ACHN (cell line): ENCODE measurements at places on chromosomes 1 and 21.

- DNase-seq = no peak
Measured at GRCh38 chr1:94989911-94990473, 63.1 kb upstream of the CNN3 start.

- DNase-seq = no peak
Measured at GRCh38 chr1:160092366-160093068, 5.9 kb downstream of the IGSF8 start.

GRCh38 chr1:59368008-59368670 lies 71.2 kb downstream of the FGGY start:
- no peak for DNase-seq

DNA sequence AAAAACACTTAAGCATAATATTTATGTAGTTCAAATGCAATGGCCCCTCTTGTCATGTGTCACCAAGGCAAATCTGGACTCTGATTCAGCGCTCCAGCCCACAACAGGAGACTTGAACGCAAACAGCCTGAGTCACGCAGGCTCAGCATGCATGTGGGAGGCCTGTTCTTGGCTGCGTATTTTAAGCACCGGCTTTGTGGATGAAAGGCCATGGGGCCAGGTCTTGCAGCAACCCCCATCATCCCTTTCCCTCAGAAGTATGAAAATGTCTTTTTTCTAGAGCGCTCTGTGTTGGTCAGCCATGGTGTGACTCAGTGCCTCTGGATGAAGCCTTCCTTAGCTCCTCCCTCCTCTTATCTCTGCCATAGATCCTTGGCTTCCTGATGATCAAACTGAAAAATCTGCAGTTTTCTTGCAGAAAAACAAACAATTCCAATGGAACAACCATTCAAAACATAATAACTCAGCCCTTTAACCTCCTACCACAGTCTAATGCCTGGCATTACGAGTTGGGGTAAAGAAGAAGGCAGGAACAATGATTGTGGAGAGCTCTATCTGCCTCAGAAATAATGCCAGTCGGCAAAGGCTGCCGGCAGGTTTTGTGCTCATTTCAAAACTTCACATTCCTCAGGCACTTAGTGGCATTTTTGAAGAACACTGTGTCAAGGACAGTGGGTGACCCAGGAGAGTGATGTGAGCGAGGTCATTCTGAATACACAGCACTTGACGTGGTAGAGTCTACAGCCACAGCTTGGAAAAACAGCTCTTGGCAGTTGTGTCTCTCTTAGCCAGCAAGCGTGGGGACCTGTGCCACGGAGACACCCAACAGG lies 167.5 kb downstream of the CLIC6 start:
- DNase-seq = peak; percentile 84

GRCh38 chr1:18927654-18928272 lies 25.4 kb upstream of the ALDH4A1 start:
- no peak for DNase-seq

GRCh38 chr1:116942344-116942743 lies 32.6 kb downstream of the PTGFRN start:
- DNase-seq = no peak

- DNase-seq = no peak
Measured at GRCh38 chr1:188386666-188387065, 1557.9 kb downstream of the PLA2G4A start.

- no peak for DNase-seq
Measured at GRCh38 chr21:22363504-22363903, 1365.3 kb downstream of the NCAM2 start.

DNA sequence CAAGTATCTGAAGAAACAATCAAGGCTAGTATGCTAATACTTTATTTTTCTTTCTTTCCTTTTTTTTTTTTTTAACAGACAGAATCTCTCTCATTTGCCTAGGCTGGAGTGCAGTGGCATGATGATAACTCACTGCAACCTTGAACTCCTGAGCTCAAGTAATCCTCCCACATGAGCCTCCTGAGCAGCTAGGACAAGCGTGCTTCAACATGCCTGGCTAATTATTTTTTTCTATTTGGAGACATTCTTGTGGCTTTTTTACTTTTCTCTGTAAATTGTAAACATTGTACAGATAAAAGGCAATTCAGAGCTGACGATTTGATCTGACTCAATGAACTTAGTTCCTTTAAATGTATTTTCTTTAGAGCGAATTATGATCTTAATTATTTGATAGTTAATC lies 41.4 kb downstream of the CCDC18 start:
- no peak for DNase-seq

DNA sequence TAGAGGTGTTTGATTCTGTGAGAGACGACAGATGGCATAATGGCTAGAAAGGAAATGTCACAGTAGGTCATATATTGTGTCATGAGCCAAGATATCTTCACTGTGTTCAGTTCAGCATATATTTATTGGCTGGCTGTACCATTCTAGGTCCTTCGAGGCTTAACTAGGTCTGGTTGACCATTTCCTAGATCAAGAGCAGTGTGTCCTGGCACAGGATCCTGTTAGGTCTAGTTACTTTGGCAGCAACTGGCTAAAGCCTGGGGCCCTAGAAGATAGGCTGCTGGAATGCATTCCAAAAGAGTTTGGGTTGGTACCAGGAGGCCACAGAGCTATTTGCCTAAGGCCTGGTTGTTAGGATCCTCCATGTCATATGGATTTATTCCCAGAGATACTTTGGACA lies 20.9 kb downstream of the ZBTB40 start:
- no peak for DNase-seq

DNA sequence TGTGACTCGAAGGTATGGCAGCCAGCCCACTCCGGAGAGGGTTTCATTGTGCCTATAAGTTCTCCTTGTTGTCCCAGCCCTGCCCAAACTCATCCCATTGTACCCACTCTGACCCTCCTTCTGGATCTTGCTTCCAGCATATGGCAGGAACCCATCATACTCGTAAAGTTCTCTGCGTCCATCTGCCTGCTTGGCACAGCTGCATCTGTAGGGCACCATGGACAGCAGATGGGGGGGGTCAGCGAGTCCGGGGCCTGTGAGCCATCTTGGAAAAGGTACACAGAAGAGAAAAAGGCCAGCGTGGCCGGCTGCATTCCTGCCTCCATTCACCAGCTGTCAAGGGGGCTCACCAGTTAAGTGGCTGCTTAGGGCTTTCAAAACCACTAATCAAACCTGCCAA lies 94.9 kb upstream of the IGSF21 start:
- DNase-seq = no peak

DNA sequence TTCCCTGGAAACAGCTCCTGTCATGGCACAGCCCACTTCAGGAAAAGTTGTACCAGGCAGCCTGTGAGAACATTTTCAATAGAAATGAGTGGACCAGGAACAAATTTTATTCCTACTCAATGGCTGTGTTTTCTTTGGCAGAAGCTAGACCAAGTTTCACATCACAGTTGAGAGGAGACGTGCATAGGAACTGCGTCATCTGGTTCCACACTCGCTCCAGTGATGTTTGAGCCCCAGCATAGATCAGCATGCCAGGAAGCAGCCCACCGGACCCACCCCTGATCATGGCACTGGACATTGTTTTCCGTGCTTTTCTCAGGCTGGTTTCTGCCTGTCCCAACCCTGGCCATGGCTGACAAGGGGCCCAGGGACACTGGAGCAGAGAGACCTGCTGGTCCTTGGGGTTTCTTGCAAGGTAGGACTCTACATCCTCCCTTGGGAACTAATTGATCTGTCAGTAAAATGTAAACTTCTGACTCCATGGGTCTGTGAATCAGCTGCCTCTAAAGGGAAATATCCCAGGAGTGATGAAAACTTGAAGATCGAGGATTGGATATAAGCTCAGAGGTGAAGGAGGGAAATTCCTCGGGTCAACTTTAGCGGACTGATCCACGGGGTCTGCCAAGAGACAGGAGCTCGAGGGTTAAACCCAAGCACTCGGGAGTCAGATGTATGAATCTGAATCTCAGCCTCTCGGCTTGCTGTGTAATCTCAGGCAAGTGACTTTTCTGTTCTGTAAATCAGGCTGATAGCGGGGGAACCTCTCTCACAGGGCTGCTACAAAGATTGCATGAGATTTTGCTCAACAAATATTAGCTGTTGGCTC lies 35.7 kb downstream of the NEK2 start:
- peak; percentile 94 for DNase-seq
